T-helper 2 cell (primary cell): ENCODE measurements at places on chromosomes 16 and 17.

DNA sequence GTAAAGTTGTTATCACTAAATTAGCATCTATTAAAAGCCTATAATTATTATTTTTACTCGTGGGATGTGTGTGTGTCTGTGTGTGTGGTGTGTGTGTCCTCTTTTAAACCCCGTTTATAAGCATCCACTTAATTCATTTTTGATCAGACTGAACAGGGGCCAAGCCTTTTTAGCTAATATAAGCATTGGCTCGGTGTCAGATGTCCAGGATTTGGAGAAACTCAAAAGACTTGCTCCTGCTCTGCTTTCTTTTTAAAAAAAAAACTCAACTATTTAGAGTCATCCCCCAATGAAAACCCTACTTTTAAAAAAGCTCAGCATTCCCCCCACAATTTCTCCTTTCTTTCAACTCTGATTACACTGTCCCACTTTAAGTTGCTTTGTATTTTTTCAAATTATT, 459.3 kb upstream of the MAF start:
- DNase-seq = no peak

DNA sequence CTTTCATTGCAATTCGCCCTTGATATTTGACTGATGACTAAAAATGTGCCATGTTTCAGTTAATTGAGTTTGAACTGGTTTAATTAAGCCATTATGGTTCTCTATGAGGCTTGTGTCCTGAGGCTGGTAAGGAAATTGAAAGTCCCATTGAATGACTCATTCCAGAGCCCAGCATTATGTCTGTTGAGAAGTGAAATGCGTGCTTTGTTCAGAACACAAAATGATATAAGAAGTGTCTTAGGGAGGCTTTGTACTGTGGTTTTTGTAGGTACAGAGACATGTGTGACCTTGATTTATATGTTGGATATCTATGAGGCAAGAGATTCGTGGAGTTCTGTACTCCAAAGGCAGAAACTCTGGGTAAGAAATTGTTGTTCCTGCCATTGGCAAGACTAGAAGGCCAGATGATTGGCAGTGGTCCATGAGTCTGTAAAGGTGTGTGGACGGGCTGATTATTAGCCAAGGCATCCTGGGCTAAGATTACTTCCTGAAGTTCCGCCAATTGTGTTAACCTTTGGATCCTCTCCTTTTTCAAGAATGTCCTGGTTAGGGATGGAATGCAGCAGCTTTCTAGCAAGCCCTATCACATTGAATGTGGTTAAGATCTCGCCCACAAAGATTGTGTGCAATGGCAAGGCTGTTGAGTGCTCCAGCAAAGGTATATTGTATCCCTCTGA, 103.7 kb downstream of the NPIPB5 start:
- DNase-seq = no peak

DNA sequence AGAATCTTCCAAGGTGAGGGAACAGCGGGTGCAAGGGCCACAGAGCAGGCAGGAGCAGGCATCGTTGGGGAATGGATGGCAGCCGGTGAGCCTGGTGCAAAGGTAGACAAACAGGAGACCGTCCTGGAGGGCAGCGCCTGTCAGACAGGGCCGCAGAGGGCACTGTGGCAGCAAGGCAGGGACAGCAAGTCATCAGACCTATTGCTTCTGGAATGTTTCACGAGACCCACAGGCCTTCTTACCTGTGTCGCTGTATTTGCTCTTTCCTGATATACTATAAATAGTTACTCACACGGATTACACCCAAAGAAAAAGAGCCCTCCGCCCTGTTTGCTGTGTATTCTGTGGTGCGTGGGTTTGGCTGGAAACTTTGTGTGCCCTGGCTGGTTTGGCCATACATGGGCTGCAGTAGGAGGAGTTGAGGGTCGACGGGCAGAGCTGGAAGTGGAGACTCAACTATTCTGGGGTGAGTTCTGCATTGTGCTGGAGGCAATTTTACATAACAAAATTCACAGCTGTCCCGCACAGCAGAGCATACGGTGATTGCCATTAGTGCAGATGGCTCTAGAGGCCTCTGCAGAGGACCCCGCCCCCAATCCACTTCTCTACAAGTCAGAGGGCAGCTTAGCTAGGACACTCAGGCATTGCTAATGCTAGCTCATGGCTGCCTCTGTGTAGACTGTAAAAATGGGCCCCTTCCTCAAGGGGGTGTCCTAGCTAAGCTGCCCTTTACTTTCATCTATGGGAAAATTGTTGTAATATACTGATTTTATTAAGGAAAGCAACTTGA, 18.6 kb upstream of the POLR3E start:
- no peak for DNase-seq

GRCh38 chr17:52368886-52369285, 210.4 kb upstream of the CA10 start:
- DNase-seq = no peak

DNA sequence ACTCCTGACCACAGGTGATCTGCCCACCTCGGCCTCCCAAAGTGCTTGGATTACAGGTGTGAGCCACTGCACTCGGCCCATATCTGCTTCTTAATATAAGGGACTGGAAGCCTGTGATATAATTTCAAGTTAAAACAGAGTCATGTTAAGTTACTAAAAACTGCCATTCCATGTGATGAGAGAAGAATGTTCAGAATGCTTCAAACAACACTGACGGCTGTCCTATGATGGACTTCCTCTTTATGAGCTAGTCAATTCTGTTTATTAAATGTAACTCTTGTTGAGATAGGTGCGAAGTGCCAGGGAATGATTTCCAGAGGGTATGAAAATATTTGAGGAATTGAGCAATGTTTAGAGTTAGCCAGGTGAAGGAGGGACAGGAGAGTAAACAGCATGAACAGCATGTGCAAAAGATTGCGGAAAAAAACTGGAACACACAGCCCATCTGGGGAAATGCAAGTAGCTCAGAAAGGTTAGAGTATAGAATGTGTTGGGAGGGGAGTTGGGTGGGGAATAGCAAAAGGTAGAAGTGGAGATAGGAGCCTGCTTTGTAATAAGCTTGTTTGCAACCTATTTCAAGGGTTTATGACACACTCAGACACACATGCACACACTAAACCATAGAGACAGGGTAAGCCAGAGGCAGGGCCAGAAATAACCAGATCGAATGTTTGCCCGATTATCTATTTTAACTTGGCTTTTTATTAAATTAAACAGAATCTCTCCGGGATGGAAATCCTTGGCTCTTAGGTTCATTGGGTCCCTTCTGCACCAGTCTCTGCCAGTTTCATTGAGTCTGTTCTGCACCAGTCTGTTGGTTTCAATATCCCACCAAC, 135.6 kb upstream of the COX10 start:
- no peak for DNase-seq

- no peak for DNase-seq
Observed at GRCh38 chr16:86089334-86089900, 190.5 kb downstream of the IRF8 start.

DNA sequence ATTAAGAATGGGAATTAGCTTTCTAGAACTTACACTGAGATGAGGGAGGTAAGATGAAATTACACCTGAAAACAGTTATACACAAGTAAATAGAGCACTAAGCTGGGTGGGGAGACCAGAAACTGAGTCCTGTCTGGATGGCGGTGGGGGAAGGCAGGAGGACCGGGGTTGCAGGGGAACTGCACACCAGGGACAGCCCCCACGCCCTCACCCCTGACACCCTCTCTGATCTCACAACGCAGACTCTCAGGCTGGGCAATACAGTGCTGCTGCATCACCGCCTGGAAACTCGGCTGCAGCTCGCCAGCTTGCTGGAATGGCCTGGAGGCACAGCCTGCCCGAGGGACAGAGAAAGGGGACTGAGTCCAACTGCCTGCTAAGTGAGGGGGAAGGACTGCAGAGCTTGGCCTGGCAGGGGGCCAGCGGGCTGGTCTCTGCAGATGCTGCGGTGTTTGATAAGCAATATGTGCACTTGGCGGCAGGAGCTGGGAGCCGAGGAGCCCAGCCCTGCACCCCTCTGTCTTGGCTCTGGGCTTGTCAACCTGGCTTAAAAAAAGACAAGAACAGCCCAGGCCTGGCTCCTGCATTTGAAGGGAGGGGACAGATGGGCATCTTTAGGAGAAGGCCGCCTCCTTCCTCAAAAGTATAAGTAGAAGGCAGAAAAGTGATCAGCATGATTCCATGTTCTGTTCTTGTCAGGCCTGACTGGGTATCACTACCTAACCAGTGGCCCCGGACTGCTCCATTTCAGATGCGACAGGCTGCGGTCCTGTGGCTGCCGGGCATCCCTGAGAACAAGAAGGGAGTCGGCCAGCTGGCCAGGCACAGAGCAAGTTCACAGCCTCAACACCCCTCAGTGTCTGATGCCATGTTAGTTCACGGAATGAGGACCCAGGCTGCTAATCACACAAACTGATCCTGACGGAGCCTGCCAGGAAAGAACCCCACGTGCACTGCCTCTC, 30.2 kb downstream of the SPHK1 start:
- no peak for DNase-seq

- DNase-seq = no peak
Observed at GRCh38 chr16:80002261-80002660, 401.7 kb upstream of the MAF start.

DNA sequence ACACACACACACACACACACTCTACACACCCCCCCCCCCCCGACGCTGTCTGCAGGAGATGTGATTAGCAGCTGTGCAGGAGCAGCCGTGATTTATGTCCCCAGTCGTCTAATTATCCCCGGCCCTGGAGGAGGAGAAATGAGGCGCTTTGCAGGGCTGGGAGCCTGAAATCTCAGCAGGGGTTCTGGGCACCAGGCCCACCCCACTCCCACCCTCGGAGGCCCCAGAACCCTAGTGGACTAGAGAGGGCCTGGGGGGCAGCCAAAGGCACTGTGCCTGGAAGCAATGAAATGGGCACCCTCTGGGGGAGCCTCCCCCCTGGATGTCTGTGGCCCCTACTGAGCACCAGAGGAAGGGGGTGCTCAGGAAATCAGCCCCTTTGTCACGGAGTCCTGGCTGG, 134.2 kb upstream of the CIBAR2 start:
- DNase-seq = no peak

GRCh38 chr16:74984529-74985296, at the start of gene WDR59:
WDR59 (minus strand) TSS chr16:74985123; CDS start chr16:74985017, 106 bp downstream.
- DNase-seq = peak; percentile 90

DNA sequence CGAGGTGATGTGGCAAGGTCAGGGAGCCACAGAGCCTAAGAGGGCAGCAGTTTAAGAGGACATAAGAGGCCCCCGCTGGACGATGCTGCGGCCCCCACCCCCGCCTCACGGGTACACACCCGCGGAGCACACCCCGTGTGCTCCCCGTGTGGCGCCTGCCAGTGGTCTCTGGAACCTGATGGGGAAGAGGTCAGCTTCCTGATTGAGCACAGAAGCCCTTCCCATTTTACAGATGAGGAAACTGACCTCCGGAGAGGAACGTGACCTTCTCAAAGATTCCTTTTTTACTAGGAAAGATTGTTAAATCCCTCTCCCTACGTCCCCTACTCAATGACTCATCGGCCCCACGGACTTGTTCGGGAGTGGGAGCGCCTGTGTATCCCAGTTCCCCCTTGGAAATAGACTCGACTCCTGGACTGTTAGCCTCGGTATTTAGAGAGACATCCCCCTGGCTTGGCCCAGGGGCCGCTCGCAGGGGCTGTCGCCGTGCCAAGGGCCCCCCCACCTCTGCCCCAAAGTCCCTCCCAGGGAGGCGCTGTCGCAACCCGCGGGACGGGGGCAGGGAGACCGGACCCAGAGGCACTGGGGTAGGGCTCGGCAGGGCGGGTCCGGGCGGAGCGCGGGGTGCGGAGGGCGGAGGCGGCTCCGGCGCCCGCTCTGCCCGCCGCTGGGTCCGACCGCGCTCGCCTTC, at the start of gene ABCC3:
ABCC3 (plus strand) TSS at position 658 of the 691 bp plus-strand sequence. CDS start 56 bp downstream, outside the sequence.
- DNase-seq = no peak

- DNase-seq = no peak
Observed at GRCh38 chr16:19559242-19559910, 3.9 kb downstream of the VPS35L start.

GRCh38 chr16:57508035-57508425, 21.7 kb upstream of the DOK4 start:
- DNase-seq = no peak

GRCh38 chr16:53784291-53784690, 80.3 kb downstream of the FTO start:
- no peak for DNase-seq

- DNase-seq = no peak
Observed at GRCh38 chr16:59242556-59242955, 508.4 kb upstream of the GOT2 start.

GRCh38 chr17:30716461-30717290, 107.8 kb downstream of the CRLF3 start:
- DNase-seq = peak; percentile 36

- no peak for DNase-seq
Observed at GRCh38 chr17:2692781-2693135, 18.8 kb downstream of the CLUH start.

DNA sequence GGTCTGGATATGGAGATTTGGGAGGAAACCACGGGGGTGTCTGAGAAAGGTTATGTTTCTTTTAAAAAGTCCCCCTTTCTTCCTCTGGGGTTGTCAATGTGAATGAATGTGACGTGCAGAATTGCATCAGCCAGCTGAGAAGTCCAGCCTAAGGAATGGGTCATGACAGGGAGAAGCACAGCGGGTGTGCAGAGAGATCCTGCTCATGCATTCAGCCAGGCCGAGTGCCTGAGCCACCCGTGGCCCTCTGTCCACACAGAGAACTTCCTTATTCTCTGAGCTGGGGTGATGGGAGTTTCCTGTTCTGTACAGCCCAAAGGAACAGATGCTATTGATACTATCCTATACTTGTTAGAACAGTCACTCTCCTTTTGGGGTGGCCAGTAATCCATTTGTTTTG, 117.9 kb downstream of the CPPED1 start:
- DNase-seq = no peak

GRCh38 chr17:79721993-79722671, 8.6 kb upstream of the ENPP7 start:
- DNase-seq = no peak

- no peak for DNase-seq
Observed at GRCh38 chr16:30375864-30376263, 1.3 kb downstream of the MYL11 start.

DNA sequence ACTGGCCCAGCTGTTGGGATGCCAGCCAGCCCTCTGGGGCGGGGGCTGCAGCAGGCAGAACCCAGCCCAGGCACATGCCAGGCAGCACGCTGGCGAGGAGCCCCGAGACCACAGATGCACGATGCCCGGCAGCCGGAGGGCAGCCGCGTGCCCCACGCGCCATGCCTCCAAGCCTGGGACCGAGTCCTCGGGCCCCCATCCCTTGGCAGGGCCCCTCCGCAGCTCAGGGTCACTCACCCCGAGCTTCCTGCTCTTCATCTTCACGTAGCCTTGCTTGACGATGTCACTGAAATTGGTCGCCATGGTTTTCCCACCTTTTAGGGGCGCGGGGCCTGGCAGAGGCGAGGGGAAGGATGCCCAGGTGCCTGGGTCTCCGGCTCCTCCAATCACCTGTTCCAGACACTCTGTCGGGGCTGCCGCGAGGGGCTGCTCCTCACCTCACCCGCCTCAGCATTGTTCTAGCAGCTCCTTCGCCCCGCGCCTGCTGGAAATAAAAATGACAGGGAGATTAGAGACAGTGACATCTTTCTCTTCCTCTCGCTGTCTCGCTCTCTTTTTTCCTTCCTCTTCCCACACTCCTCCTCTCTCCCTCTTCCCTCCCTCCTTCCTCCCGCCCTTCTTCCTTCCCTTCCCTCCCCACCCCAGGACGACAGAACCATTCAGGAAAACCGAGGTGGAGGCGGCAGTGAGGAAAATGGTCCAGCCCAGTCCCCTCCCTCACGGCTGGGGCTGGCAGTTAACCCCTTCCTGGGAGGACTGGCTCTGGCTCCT, 6.9 kb downstream of the DOK4 start:
- DNase-seq = no peak
